ENCODE measurements at places on chromosomes 13 and 19.

GRCh38 chr19:32200312-32201038 lies 144.9 kb upstream of the ZNF507 start:
- no peak for DNase-seq

DNA sequence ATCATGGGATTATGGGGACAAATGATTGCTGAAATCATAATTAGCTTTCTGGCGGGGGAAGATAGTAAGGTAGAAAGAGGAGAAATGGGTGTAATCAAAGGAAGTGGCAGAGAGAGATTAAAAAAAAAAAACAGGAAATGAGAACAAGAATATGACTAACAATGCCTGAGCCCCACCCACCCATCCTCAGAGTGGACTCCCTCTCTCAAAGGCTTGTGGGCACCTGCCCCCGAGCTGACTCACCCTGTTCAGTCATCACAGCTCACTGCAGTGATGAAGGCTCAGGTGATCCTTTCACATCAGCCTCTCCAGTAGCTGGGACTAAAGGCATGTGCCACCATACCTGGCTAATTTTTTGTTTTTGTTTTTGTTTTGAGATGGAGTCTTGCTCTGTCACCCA lies 26.4 kb upstream of the TPT1 start:
- DNase-seq: peak; percentile 94

DNA sequence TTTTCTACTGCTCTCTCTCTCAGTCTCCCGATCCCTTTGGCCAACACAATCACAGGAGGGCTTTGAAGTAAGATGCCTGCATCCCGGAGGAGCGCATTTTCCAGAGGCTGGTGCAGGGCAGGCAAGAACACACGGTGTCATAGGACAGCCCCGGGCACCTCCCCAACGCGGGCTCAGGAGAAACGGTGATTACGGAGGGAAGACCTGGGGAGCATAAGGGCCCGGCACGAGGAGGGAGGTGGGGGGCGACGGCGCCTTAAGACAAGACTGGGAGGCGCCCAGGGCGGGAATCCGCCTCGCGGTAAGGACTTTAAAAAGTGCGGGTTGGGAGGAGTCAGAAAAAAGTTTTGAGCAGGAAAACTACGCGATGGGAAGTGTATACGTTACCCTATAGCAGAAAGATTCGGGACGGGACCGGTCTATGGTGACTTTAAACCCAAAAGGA lies 18.7 kb upstream of the ZNF888 start:
- DNase-seq: peak; percentile 22

- peak; percentile 80 for DNase-seq
These were observed 7.5 kb downstream of the ZNF440 start for GRCh38 chr19:11821474-11822109.

DNA sequence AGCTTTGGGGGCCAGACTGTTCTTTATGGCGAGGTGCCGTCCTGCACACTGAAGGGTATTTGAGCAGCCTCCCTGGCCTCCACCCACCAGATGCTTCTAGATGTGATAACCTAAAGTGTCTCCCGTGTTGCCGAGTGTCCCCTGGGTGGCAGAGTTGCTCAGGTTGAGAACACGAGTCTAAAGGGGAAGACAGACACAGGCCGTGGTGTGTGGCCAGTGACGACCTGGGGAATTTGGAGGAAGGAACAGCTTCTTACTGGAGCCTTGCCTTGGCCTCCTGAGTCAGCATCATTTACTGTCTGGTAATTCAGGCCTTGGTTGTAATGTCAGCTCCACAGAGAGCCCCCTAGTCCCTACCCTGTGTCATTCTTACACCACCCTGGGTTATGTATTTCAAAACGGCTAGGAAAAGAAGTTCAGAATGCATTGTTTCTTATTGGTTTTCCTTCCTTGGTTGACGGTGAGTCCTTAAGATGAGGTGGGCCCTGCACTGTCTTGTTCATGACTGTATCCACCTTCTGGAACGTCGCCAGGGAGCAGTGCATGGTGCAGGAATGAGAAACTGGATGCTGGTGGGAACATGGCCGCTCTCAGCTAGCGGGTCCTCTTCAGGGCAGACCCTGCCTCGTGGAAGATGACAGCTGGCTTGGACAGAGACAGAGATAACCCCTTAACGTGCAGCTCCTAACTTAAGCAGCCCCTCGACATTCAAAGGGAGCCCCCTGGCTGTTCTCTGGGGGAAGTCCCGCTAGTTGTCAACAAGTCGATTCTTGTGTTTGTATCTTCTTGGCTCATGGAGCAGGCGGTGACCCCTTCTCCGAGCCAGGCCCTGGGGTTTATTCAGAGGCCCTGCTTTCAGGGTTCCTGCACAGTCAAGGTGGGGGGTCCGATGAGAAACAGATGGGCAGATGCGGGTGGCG lies 7.2 kb downstream of the SIN3B start:
- peak; percentile 49 for DNase-seq

DNA sequence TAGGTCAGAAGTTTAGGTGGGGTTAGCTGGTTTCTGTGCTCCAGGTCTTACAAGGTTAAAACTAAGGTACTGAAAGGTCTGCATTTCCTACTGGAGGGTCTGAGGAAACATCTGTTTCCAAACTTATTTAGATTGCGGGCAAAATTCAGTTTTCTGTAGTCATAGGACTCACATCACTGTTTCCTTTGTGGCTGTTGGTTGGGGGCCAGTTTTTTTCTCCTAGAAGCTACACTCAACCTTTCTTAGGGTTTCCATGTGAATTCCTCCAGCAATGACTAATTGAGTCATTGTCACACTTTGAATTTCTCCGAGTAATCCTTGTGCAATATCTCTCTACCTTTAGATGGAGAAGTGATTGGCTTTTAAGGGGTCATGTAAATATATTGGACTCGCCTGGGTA lies 773.4 kb upstream of the SLITRK1 start:
- DNase-seq: peak; percentile 43

DNA sequence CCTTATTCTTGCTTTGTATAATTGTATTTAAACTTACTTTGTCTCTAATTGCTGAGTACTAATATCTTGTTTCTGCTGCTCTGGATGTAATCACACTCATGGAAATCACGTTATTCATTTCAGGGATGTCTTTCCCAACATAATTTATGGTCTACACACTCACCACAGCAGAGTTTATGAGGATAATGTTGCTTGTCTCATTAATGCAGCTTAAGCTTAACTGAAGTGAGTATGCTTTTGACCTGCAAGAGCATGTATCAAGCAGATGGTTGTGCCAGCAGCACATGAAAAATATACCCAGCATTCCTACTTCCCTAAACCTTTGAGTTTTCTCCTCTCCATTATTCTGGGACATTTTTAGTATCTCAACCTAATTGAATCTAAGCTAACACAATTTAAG lies 1080.9 kb downstream of the SLITRK5 start:
- no peak for DNase-seq

DNA sequence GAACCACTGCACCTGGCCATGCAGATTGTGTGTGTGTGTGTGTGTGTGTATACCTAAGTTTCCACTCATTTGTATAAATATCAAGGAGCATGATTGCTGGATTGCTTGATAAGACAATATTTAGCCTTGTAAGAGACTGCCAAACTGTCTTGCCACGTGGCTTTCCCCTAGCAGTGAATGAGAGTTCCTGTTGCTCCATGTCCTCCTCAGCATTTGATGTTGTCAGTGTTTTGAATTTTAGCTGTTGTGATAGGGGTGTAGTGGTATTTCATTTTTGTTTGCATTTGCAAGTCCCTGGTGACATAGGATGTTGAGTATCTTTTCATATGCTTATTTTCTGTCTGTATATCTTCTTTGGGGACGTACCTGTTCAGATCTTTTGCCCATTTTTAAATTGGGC lies 99.0 kb upstream of the ZNF536 start:
- DNase-seq: no peak

DNA sequence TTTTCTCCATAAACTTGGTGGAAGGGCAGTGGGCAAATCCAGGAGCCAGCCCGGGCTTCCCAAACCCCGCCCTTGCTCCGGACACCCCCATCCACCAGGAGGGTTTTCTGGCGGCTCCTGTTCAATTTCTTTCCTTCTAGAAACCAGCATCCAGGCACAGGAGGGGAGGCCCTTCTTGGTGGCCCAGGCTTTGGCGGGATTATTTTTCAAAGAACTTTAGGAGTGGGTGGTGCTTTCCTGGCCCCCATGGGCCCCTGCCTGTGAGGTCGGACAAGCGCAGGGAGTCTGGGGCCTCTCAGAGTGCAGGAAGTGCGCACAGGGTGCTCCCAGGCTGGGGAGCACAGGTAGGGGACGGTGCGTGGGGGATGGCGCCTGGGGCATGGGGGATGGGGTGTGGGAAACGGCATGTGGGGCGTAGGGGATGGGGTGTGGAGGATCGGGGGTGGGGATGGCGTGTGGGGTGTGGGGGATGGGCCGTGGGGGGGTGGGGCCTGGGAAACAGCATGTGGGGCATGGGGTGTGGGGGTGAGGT lies 396 bp downstream of the F7 start:
- no peak for DNase-seq

- DNase-seq: no peak
These were observed 151.2 kb downstream of the DIAPH3 start for GRCh38 chr13:60012488-60012887.

DNA sequence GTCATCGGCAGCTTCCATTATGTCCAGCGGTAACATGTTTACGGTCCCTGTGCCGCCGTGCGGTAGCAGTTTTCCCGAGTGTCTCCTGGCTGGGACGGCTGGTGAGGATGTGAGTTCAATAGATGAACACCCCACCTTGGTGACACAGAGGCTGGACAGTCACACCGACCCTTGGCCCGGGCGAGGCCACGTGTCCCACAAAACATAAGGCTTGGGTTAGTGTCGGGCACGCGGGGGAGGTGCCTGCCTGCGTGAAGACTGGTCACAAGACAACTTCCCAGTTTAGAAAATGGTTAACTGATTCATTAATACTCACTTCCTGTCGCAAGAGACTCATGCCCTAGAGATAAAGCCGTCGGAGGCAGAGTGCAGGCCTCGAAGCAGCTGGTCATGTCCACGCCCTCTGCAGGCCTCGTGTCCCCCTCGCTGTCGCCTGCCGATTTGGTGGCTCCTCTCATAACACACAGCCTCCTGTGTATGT lies 17.2 kb downstream of the RASA3 start:
- peak; percentile 90 for DNase-seq

- no peak for DNase-seq
These were observed 83.0 kb downstream of the FNDC3A start for GRCh38 chr13:49058761-49059160.

GRCh38 chr19:15421721-15422260 lies 3.0 kb upstream of the AKAP8L start:
- no peak for DNase-seq

GRCh38 chr19:56110515-56111448 lies 10.3 kb downstream of the ZNF787 start:
- DNase-seq: peak; percentile 59

- no peak for DNase-seq
These were observed 3.7 kb downstream of the RUBCNL start for GRCh38 chr13:46383383-46383782.

- no peak for DNase-seq
These were observed 12.4 kb upstream of the ZNF709 start for GRCh38 chr19:12497032-12497431.

- DNase-seq: peak; percentile 87
These were observed 816.9 kb upstream of the SLC10A2 start for GRCh38 chr13:103883164-103883563.

DNA sequence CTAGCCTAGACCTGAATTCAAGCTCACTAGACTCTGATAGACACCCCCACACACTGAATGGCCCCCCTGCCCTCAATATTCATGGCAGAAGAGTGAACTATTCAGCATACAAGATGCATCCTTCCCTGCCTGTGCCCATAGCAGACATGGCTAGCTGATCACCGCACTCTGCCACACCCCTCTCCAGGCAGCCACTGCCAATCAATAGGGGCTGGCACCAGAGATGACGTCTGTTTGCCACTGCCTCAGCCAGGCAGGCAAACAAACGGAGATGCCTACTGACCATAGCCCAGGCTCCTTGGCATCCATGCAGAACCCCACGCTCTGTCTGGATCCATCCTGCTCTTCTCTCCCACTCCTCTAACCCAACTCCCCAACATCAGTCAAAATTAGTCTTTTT lies 13.8 kb upstream of the NPAS1 start:
- DNase-seq: peak; percentile 19

GRCh38 chr13:72556945-72557344 lies 170.5 kb downstream of the MZT1 start:
- DNase-seq: no peak

- peak; percentile 73 for DNase-seq
These were observed at the start of gene NUDT19 for GRCh38 chr19:32691291-32691951. TSS of gene NUDT19 (plus strand) at chr19:32691821. CDS start at chr19:32691961, 140 bp downstream.

GRCh38 chr19:9912551-9913236 lies 23.6 kb downstream of the OLFM2 start:
- no peak for DNase-seq

- DNase-seq: no peak
These were observed 16.8 kb upstream of the PSG9 start for GRCh38 chr19:43286096-43286495.

- no peak for DNase-seq
These were observed 1.1 kb upstream of the CALR start for GRCh38 chr19:12937093-12937926.

GRCh38 chr13:52696566-52696965 lies 43.1 kb downstream of the CNMD start:
- no peak for DNase-seq

- DNase-seq: peak; percentile 52
These were observed 39.4 kb downstream of the VAV1 start for GRCh38 chr19:6811906-6812305.

DNA sequence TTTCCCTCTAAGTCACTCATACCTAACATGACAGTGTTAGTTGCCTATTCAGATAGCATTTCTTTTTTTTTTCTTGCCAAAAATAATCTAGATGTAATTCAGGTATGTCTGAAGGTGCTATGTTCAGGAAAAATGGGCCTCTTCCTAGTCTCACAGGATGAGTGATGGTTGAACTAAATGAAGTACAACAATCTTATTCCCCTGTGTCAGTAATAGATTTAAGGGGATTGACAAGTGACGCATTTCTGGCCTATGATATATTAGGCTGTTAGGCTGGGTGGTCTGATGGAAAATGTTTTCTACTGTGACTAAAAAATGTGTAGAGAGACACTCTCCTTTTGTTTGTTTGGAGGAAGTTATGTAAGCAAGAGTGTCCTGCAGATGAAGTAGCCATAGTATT lies 878.7 kb upstream of the SLITRK1 start:
- no peak for DNase-seq

- no peak for DNase-seq
These were observed 50.9 kb downstream of the LNX2 start for GRCh38 chr13:27569405-27569804.

DNA sequence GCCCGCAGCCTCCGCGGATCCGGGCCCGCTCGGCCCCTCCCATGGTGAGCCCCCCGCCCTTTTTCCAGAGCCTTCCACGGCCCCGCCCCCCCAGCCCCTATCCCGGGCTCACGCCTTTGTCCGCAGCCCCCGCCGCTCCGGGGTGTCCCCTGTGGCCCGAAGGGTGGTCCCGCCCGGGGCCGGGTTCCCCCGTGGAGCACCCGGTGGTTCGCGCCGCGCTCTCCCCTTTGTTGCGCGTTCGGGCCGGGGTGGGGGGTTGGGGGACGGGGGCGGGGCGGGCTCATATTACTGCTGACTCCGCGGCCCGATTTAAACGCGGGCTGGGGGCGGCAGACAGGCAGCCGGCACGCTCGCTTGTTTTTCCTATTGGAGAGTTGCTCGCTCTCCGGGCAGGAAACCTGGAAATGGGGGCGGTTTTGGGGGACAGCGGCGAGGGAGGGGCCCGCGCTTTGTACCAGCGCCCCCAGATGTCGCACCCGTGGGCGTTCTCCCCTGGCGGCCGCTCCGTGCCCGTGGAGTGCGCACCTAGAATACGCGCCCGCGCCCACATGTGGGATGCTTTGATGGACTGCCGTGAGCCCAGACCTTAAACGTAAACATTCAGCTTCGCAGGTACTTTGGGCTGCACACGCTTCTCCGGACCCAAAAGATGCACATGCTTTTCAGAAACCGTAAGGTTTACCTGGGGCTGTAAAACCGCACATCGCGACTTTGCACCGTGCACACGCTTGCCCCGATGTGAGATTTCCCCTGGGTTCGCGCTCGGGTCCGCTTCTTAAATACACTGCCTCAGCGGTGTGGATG lies 699 bp downstream of the PTOV1 start:
- DNase-seq: no peak

Measured in fibroblast of mammary gland (primary cell).